ENCODE measurements at places on chromosomes 1 and 21. TPM values are rescaled to one million over a fixed set of nuclear protein-coding genes. Genes with fewer than 3 reads are reported as not detected.
A peak's percentile ranks its signal among the peaks of the same experiment; 100 is the strongest.

Gene ILDR2
- total RNA-seq, result 6.7 TPM

Gene AIRE
- not detected for total RNA-seq

DNA sequence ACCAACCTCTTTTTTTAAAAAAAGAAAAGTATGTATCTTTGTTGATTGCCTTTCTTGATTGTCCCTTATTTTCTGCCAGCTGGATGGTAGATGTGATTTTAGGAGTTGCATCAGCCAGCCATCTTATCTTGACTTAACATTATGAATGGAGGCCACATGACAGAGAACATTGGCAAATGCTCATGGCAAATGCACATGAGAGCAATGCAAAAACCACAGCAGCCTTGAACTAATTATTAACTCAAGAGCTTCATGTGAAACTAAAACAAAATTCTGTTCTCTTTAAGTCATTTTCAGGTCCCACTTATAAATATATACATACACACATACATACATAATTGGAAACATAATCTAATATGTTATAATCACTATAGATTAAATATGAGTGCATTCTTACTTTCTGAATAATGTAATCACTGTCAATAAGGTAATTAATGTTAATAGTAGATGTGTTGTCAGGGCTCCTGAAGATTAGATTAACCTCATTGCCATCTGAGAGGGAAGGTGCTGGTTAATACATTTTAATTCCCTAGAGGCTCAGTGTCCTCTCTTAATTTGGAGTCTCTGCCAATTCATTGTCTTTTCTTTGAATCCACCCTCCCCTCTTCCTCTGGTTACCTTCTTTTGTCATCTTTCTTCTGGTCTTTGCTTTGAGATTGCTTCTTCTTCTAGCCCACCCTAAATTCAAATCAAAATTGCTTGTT lies 962.2 kb downstream of the ADGRL2 start:
- no peak overlapping the region for H3K27ac ChIP-seq
- no peaks in the 10 kb centered on the region for H3K36me3 ChIP-seq
- H3K4me3 ChIP-seq, result no peak overlapping the region
- H3K4me1 ChIP-seq, result no peaks in the 10 kb centered on the region

DNA sequence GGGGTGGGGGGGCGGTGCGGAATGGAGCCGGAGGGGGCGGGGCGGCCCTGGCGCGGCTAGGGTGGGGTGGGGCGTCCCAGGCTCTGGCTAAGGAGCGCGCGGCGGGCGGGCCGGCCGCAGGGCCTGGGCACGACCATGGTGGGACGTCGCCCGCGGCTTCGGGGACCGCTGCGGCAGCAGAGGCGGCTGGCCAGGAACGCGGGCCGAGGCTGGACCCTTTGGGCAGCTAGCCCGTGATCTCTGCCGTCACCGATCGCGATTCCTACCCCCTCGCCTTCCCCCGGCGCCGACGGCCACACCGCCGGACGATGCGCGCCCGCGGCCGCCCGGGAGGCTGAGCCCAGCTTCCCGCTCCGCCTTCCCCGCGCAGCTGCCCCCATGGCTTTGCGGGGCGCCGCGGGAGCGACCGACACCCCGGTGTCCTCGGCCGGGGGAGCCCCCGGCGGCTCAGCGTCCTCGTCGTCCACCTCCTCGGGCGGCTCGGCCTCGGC lies at the start of gene MAP3K21:
Gene MAP3K21, plus strand, starts transcription at position 74 of the 491 bp plus-strand sequence. Its CDS starts 305 bp downstream, at position 379.
- no peak for DNase-seq
- H3K4me3 ChIP-seq, result peak within 1 kb of the TSS; percentile 65
- peaks cover 5% of the 10 kb centered on the region for H3K4me1 ChIP-seq
- peaks cover 23% of the 10 kb centered on the region for H3K27me3 ChIP-seq
- H3K36me3 ChIP-seq, result no peaks in the 10 kb centered on the region

- H3K27ac ChIP-seq, result no peak overlapping the region
- H3K4me1 ChIP-seq, result no peaks in the 10 kb centered on the region
- no peaks in the 10 kb centered on the region for H3K36me3 ChIP-seq
- no peaks in the 10 kb centered on the region for H3K27me3 ChIP-seq
These were observed 5.7 kb upstream of the OR14A16 start for GRCh38 chr1:247829656-247830055.

GRCh38 chr1:71054791-71055190 lies 7.2 kb upstream of the PTGER3 start:
- no peaks in the 10 kb centered on the region for H3K4me1 ChIP-seq
- no peak overlapping the region for H3K4me3 ChIP-seq
- H3K27me3 ChIP-seq, result no peaks in the 10 kb centered on the region
- H3K27ac ChIP-seq, result no peak overlapping the region

Data from tibial nerve (tissue), 4 donors.